ENCODE measurements at places on chromosomes 3 and 15.

- no peak for DNase-seq
These were observed 7.3 kb downstream of the TMEM158 start for GRCh38 chr3:45218578-45219390.

GRCh38 chr3:111902534-111902933 lies 43.5 kb downstream of the PHLDB2 start:
- DNase-seq, result no peak

DNA sequence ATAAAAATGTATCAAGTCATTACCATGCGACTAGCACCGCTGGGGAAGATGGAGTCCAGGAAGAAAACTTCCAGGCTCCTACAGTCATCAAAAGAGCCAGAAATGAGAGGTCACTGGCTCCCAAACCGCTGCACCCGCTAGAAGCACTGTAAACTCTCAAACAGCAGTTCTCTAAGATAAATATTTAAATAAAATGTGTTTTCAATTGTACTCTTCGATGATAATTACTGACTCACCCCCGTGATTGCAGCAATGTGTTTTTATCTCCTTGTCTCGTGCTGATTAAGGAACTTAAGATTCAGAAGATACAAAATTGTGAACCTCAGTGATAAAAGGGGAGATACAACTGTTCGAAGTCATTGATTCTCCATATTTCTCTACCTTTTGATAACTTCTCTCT lies 45.8 kb upstream of the FOXP1 start:
- DNase-seq, result no peak

DNA sequence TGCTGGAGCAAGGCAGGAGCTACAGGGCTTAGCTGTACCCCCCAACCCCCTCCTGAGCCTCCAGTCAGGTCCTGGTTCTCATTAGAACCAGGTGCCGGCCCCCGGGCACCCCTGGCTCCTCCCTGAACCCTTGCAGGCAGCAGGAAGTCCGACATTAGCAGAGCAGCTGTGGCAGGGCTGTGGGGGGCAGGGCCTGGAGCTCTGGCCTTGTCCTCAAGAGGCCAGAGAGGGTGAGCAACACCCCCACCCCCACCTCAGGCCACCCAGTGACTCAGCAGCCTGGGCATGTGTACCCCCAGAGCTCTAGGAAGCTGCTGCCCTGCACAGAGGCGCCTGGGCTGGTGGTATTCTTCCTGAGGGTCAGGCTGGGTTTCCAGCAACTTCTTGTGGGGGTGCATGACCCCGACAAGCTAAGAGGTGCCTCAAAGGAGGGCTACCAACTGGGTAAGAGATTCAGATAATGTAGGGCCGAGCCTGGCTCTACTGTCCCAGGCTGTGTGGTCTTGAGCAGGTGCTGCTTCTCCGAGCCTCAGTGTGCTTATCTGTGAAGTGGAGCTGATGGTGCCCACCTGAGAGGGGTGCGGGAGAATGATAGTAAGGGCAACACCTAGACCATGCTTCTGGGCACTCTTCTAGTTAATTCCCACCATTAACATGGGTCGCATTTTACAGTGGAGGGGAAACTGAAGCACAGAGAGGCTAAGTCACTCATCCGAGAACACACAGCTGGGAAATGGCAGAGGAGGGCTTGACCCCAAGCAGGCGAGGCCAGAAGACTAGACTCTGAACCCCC lies 16.0 kb downstream of the H1-8 start:
- DNase-seq, result no peak

GRCh38 chr15:84878504-84878903 lies 6.0 kb upstream of the SLC28A1 start:
- peak; percentile 11 for DNase-seq

- DNase-seq, result no peak
These were observed 19.9 kb upstream of the RTP2 start for GRCh38 chr3:187722206-187722612.

DNA sequence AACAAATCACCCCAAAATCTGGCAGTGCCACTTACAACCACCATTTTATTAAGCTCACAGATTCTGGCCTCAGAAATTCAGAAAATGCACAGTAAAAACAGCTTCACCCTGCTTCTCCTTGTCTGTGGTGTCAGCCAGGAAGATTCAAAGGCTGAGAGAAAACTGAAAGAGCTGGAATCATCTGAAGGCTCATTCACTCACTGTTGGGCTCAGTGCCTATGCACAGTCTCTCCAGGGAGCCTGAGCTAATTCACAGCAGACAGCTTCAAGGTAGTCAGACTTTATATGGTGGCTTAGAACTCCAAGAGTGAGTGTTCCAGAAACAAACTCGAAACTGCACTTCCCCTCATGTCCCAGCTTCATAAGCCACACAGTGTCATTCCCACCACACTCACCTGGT lies 16.5 kb upstream of the PLOD2 start:
- no peak for DNase-seq

DNA sequence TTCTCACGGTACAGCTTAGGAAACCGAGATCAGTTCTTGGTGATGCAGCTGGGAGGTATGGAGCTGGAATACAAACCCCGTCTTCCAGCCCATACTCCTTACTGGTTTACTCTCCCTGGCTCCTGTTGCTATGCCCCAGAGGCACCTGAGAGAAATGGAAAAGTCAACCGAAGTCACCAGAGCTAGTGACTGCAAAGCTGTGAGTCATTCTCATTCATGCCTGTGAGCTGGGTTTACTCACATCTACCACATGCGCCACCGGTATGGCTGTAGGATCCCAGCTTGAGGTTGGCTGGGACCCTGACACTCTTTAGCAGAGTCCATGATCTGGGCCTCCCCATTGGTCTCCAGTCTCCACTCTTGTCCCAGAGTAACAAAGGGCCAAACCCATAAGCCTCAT lies 111.5 kb upstream of the ETV5 start:
- DNase-seq, result no peak

- DNase-seq, result no peak
These were observed 28.1 kb downstream of the OIP5 start for GRCh38 chr15:41304149-41304770.

- DNase-seq, result no peak
These were observed 27.0 kb downstream of the CTSH start for GRCh38 chr15:78917888-78918287.

DNA sequence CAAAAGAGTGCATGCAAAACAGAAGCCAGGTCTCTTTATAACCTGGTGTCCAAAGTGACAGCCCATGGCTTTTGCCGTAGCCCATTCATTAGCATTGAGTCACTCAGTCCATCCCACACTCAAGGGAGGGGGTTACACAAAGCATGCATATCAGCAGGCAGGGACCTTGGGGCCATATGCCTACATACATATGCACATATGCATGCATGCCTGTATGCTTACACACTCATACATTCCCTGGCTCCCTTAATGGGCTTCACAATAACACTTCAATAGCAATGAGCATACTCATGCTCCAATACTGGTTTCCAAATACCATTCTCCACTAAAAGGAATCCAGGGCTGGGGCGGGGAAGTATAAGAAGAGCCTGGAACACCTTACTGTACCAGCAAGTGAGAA lies 22.0 kb downstream of the TRPM1 start:
- DNase-seq, result no peak

Data from retinal pigment epithelial cell (primary cell).